ENCODE measurements at places on chromosomes 4 and X.

DNA sequence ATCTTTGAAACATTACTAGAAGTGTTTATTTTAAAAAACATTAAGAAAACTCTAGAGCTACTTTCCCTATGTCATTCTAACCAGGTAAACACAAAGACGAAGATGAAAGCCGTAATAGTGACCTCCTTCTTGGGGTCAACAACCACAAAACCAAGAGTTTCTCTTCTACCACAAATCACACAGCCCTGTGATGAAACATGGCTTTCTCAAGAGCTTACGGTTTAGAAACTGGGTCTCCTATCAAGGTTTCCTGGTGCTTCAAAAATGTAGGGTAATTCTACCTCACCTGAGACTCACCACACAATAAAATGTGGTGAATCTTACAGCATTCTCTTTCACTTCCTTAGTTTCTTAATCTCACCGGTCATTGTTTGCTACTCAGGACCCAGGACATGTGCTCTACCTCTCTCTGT lies 50.9 kb downstream of the CORIN start:
- DNase-seq = no peak

DNA sequence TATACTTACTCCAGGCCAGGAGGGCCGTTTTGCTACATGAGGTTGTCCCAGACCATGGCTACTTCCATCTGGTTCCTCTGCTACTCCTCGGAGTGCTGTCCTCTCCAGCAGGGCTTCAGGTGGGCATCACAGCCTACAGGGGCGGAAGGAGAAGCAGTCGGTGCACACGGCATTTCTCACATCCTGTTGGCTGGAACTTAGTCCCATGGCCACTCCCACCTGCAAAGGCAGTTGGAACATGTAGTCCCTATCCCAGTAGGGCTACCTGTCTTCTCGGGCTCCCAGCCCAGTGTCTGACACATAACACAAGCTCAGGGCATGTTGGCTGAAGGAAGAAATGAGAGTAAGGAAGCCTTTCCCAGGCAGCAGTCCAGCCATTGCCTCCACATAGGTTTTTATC lies 7.7 kb upstream of the STK32B start:
- DNase-seq = no peak

- no peak for DNase-seq
These were observed 1.0 kb upstream of the RELL1 start for GRCh38 chr4:37687194-37687562.

- no peak for DNase-seq
These were observed 19.6 kb downstream of the PGAM4 start for GRCh38 chrX:77949840-77950239.

GRCh38 chr4:2939383-2940243 lies 23.6 kb downstream of the NOP14 start:
- no peak for DNase-seq

DNA sequence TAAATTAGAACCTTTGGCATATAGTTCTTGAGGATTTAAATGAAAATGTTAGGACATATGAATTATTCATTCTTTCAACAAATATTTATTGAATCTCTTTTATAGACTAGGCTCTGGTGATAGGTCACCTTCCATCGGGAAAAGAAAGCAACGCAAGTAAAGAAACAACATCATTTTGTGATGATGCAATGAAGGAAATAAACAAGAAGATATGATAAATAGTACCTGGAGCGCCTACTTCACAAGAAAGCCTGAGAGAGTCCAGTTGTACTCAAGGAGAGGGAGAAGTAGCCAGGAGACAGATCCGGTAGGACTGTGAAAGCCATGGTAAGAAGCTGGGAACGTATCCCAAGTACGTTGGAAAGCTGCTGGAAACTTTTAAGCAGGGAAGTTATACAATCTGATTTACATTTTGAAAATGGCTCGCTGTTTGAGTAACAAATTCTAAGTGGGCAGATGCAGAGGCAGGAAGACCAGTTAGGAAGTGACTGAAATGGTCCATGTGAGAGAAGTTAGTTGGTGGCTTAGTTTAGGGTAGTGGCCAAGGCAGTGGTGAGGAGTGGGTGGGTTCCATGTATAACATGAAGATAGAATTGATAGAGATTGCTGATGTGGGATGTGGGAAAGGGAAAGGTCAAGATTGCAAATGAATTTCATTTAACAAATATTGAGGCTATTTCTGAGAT lies 17.7 kb upstream of the CPE start:
- DNase-seq = no peak

DNA sequence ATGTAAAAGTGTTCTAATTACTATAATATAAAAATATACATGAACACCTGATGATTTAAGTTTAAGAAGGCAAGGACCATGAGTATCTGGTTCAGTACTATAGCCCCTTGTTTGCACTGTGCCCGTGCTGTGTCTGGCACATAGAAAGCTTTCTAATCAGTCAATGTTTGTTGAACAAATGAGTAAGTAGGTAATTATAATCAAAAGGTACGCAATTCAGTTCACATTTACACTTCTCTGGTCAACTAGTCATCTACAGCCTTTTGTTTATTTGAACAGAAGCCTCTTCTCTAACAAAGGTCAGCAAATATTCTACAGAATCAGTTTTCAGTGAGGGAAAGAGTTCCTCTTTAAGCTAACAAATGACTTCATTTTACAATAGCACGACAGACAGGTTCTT lies 523.3 kb downstream of the SMARCA1 start:
- DNase-seq = no peak

GRCh38 chrX:125622899-125623298 lies 303.2 kb downstream of the TEX13C start:
- DNase-seq = no peak

DNA sequence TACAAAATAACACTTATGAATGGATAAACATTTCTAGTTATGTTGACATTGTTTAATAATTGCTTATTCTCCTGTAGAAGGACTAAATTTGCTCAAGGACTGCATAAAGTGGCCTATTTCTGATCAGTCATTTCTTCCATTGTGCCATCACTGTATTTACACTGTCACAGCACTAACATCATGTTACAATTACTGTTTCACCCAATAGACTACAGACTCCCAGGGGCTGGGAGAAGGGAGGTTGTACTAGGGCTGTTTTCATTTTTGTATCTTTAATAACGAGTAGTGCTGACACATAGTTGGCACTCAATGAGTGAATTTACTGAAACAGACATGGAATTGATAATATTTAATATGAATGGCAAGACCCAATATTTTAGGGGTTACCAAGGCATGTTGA lies 139.5 kb downstream of the SLC10A7 start:
- DNase-seq = no peak

- DNase-seq = no peak
These were observed 2.3 kb downstream of the TMEM187 start for GRCh38 chrX:153974726-153975286.

DNA sequence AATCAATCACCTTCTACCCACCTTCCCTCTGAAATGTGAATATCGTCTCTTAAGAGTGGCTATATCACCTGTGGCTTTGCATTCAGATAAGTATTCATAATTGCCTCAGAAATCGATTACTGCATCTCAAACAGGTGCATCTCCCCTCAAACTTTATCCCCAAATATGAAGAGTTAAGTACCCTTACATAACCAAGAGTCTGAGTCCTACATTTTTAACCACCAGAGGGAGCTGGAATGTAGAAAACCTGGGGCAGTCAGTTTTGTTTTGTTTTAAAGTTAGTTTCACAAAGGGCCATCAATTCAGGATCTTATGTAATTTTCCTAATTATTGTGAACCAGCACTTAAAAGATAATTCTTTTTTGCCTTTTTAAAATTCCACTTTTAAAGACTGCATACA lies 5.7 kb downstream of the TCEANC start:
- DNase-seq = peak; percentile 20

GRCh38 chrX:31236231-31236630 lies 164.4 kb upstream of the FTHL17 start:
- DNase-seq = no peak

DNA sequence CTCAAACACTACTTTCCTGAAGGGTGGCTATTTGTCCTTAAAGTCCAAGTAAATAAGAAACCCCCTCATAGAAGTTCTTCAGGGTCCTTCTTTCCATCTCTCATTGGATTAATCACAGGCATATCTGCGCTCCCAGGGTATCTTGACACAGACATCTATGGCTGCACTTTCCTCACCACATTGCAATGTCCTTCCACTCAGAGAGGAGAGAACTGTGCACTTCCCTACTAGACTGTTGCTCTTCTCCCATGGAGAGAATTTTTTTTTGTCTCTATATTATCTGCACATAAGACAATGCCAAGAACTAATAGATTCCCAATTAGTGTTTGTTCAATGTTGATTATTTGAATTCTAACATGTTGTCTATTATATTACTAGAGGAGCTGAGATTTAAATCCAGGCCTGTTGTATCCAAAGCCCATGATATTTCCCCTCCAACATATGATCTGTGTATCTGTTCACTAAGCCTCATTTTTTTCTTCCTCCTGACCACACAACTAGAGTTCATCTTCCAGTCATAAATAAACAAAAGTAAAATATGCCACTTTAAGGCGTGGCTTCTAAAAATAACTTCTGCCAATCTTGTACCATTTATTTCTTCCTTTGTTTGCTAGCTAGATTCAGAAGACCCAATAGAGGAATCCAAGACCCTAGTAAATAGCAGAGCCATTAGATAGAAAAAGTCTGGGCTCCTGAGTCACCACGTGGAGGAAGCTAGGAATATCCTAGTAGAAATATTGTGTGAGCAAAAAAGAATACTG lies 61.5 kb upstream of the FAM241A start:
- DNase-seq = no peak

DNA sequence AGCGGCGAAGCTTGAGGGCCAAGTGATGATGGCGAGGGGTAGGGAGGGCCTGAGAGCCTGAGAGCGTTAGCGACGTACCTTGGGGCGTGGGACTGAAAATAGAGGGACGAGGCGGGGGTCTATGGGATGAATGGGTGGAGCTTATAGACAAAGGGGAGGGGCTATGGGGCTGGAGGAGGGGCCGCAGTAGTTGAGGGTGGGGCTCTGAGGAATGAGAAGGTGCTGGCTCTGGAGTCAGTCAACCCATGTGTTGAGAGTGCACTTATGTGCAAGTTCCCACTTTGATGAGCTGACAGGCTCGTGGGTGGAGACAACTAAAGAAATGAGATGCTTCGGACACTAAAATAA lies 488 bp downstream of the TBC1D25 start:
- peak; percentile 43 for DNase-seq

DNA sequence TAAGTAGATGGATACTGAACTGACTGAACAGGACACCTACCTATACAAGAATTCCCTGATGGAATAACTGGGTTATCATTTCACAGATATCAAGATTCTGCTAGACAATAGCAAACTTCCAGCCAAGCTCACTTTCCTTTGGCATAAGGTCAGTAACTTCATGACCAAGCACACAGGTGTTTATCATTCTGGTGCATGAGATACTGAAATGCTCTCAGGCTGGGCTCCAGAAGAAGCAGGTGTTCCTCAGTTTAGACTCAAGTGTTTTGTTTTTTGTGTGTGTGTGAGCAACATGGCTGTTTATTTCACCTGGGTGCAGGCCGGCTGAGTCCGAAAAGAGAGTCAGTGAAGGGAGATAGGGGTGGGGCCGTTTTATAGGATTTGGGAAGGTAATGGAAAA lies 201.5 kb upstream of the SPOCK3 start:
- no peak for DNase-seq

- DNase-seq = no peak
These were observed 1337.5 kb downstream of the FSTL5 start for GRCh38 chr4:160826339-160826679.

GRCh38 chr4:106587558-106587957 lies 219.0 kb upstream of the GIMD1 start:
- no peak for DNase-seq

DNA sequence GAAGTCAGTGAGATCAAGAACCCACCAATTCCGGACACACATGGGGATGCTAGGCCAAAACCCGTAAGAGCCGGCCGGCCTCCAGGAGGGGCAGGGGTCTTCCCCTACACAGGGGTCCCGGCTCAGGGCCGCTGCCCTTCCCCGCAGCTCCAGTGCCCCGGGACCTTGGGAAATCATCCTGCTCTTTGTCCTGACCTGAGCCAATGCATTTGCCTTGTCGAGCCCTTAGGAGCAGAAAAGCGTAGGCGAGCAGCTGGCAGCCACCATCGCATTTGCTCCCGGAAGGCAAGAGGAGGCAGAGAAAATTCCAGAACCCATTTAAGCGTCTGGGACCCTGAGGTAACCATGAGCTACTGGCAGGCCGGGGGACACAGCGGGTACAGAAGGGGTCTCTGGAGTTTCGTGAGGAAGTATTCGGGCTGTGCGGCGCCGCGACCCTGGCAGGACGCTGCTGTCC lies 7.4 kb upstream of the TNIP2 start:
- no peak for DNase-seq

- DNase-seq = no peak
These were observed 133.3 kb upstream of the MAGEB16 start for GRCh38 chrX:35664833-35665232.

DNA sequence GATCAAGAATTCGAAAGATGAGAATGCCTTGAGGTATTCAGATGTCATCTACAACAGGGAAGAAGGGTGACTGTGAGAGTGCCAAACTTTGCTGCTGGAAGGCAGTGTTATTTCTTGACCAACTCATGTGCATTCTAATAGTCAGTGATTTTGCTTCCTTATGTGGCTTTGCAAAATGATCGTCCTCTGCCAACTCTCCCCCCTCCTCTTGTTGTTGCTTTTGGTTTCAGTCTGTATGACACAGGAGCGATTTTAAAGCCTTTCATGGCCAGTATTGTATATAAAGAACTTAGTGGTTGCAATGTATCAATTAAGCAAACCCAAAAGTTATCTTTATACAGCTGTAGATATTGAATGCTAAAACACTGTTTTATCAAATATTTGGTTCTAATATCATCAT lies 379.1 kb downstream of the IL1RAPL1 start:
- no peak for DNase-seq

DNA sequence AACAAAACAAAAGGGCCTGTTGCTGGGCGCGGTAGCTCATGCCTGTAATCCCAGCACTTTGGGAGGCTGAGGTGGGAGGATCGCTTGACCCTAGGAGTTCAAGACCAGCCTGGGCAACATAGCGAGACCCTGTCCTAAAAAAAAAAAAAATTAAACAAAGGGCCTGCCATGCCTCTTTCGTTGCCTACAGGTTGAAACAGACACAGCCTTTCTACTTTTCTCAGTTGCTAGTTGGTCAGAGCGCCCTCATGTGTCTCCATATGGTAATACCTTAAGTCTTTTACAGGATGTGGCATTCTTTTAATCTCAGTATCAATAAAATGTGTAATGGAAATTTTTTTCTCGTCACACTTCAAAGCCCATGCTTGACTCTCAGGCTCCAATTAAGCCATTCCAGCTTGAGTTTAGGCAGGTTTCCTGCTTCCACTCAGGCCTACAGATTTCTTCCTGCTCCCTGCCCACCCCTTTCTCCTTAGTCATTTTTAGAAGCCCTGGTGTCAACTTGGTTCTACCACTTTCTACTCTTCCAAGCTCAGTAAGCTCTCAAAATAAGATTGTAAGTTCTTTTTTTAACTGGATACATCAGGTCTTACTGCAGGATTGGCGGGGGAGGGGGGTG lies 4.6 kb upstream of the SOWAHD start:
- DNase-seq = no peak

GRCh38 chr4:140635606-140636005 lies 66.8 kb upstream of the UCP1 start:
- DNase-seq = no peak

DNA sequence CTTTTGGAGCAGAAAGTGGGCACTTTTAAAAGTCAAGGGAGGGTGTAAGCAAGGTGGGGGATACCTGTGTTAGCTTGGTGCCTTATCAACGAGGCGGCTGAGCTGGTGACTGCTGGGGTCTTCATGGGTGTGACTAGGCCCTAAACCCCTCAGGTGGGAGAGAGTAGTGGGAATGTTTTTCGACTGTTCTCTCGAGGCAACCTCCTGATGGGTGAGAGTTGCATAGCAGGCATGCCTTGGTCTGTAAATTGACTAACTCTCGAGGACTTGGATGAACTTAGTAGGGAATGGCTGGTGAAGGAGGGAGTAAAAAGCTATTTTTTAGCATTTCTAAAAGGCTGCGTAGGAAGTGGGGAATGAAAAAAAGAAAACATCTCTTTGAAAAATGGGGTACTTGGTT lies 80.0 kb downstream of the ARHGAP10 start:
- no peak for DNase-seq
